H4 (cell line): ENCODE measurements at places on chromosomes 6 and 20. TPM values are rescaled to one million over a fixed set of nuclear protein-coding genes. Genes with fewer than 3 reads are reported as not detected.

DNA sequence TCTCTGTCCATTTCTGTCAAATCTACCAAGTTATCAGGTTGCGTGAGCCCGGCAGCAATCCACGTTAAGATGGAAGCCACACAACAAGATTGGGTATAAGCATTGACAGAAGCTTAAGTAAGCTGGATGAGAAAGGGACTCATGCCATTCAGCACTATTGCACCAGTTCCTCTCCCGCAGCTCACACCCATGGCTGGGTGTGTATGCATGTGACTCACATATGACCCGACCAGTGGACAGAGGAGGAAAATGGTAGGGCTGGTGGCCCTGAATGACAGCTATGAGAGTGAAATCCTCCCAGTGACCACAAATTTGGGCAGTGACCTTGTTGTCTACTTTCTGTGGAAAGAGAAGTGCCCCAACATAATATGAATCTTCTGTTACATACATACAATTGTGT lies 113.5 kb downstream of the OTOR start:
- no peak for DNase-seq

DNA sequence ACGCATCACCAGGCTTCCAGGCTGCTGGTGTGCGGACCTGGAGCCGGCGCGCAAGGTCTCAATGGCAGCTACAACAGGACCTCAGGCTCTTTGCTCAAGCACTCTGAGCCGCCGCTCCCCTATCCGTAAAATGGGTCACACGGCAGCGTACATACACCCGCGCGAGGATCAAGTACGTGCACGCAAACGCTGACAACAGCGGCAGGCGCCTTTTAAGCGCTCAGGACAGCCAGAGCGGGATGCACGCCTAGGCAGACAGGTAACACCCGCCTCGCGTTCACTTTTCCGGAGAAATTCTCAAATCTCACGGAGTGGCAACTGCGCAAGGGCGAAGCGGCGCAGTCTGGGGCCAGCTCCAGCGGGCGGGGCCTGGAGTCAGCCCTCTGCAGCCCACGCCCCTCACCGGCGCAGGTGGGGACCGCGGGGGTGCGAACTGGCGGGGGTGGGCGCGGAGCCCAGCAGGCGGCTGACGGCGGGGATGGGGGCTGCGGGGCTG lies 535 bp downstream of the EXOC2 start:
- DNase-seq: peak; percentile 60

- DNase-seq: no peak
These were observed 34.2 kb downstream of the CD83 start for GRCh38 chr6:14151773-14152172.

- no peak for DNase-seq
These were observed 454 bp downstream of the L3MBTL3 start for GRCh38 chr6:130018744-130019325.

- peak; percentile 83 for DNase-seq
These were observed 1.7 kb downstream of the KCNK15 start for GRCh38 chr20:44747166-44748004.

DNA sequence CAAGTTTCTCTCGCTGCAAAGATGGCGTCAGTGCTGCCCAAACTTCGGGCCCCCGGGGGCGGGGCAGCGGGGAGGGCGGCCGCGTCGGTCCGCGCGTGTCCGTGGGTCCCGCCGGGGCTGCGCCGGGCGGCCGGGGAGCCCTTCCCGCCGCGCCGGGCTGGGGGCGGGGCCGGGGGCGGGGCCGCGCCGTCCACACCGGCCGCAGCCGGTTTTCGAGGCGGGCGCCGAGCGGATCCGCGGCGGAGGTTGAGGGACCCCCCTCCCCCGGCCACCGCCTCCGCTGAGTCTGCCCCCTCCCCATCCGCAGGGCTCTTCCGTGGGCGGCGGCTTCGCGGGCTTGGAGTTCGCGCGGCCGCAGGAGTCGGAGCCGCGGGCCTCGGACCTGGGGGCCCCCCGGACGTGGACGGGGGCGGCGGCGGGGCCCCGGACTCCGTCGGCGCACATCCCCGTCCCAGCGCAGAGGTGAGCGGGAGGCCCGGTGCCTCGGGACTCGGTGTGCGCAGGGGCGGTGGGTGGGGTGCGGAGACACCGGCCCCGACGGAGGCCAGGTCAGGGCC lies 572 bp downstream of the SLC2A4RG start:
- DNase-seq: no peak

ZBTB46 gene
- 0.68 and 3.1 TPM in 2 replicates for total RNA-seq

TSBP1 gene
- total RNA-seq: not detected in 2 replicates

GRCh38 chr20:57834306-57835073 lies 124.7 kb upstream of the PMEPA1 start:
- DNase-seq: no peak
